ENCODE measurements at places on chromosomes 2 and 18. TPM values are rescaled to one million over a fixed set of nuclear protein-coding genes. Genes with fewer than 3 reads are reported as not detected.

MAL gene
- polyA plus RNA-seq, result not detected

CREG2 gene
- polyA plus RNA-seq, result not detected

DNA sequence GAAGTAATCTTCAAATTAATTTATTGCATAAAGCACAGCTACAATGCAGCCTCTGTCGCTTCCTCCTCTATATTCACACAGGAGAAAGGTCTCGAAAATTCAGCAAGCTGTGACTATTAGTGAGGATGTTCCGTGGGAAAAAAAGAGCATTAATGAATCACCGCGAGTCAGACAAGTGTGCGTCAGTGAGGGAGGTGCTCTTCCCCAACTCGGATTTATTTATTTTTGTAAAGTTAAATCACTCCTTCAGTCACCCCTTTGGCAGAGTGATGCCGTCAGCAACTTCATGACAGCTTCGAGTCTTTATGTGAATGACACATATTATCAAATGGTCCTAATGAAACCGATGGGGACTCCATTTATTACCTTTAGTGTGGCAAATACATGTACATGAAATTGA lies 648.9 kb upstream of the SALL3 start:
- DNase-seq, result no peak

GRCh38 chr2:117949806-117950205 lies 64.1 kb downstream of the CCDC93 start:
- DNase-seq, result no peak

SPP2 gene
- not detected for polyA plus RNA-seq

GRCh38 chr2:75500633-75501032 lies 60.1 kb downstream of the EVA1A start:
- no peak for DNase-seq

SF3B6 gene
- 209 TPM for polyA plus RNA-seq

GRCh38 chr2:214593727-214594126 lies 182.9 kb downstream of the VWC2L start:
- DNase-seq, result peak; percentile 80

NOL4 gene
- not detected for polyA plus RNA-seq

GRCh38 chr18:15198116-15198389 lies 450.1 kb downstream of the ANKRD30B start:
- no peak for DNase-seq

DNA sequence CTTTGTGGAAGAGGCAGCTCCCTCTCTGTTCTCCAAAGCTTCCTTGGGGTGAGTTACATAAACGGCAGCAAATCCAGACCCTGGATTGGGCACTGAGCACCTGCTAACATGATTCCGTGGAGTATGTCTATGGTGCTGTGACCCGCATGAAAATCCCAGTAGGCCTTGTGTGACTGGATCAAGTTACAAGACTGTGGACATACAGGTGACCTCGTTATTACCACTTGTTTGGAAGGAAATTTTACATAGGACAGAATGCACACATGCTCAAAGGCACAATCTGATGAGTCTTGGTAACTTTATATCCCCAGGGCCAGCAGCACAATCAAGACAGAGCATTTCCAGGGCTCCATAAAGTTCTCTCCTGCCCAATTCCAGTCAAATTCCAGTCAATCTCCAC lies 120.2 kb upstream of the OTOS start:
- DNase-seq, result no peak

GRCh38 chr2:37992601-37993000 lies 67.5 kb downstream of the RMDN2 start:
- no peak for DNase-seq

CCT7 gene
- polyA plus RNA-seq, result 303 TPM

DNA sequence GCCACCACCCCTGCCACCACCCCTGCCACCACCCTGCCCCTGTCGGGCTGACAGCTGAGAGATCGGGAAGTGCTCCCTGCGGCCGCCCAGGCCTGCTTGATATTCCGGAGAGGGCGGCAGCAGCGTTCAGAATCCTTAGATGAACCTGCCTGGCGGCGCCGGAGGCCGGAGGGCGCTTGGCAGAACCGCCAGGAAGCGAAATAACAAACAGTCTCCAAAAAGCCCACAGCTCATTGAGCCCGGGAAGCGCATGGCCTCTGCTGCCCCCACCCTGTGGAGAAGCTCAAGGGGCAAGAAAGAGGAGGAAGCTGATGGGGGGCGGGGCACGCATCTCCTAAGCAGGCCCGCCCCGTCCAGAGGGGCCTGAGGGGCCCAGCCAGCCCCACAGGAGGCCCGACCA lies 92.2 kb upstream of the MBOAT2 start:
- no peak for DNase-seq

- DNase-seq, result no peak
Observed at GRCh38 chr2:196076778-196077568, 8.3 kb upstream of the DNAH7 start.

DNA sequence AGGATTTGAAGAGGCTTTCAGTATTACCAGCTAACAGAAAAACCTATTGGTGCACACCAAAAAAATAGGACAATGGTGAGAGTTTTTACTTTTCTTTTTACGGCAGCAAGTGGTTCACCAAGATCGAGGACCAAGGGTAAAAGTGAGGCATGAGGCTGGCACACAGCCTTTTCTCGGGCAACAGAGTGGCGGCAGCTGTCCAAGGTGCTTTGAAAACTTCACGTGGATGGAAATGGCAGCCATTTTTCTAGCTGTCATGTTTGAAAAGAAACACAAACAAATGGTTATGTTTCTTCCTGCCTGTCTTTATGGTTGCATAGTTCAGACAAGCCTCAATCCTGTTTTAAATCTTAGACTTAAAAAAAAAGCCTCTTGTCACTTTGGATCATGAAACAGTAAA lies 812.5 kb upstream of the CHAC2 start:
- DNase-seq, result no peak

EMX1 gene
- polyA plus RNA-seq, result not detected

B3GNT7 gene
- 0.06 TPM for polyA plus RNA-seq

GRCh38 chr18:70450426-70451253 lies 161.8 kb downstream of the SOCS6 start:
- no peak for DNase-seq

- no peak for DNase-seq
Observed at GRCh38 chr18:8833480-8833879, 128.1 kb downstream of the MTCL1 start.

DNA sequence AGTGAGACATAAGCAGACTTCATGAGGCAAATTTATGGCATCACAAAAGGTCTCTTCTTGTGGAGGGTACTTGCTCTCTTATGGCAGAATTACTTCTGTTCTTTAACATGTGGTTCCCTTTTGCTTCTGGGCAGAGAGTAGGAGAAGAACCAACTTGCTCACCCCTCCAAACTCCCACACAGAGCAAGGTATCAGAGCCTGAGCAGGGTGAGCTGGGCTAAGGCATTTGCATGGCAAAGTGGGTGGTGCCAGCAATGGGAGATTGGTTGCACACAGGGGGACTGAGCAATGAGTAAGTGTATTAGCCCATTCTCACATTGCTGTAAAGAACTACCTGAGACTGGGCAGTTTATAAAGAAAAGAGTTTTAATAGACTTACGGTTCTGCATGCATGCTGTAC lies 64.2 kb upstream of the ITGB6 start:
- no peak for DNase-seq

DNA sequence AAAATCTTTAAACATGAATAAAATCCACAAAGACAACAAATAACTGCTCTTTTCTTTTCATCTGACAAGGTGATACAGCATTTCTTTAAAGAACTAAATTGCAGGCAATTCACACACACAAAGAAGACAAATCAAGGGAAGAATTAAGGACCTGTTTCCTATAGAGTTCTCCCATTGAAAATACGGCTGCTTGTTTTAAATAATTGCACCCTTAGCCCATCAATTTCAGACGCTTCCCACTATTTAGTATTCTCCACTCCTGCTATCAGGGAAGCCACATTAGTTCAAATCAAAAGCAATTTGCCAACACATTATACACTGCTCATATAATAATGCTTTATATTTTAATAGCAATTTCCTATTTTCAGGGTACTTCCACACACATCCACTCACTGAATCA lies 11.3 kb downstream of the CMPK2 start:
- DNase-seq, result no peak

HRH4 gene
- polyA plus RNA-seq, result 0.01 TPM

SIX2 gene
- not detected for polyA plus RNA-seq

- no peak for DNase-seq
Observed at GRCh38 chr2:1020206-1020605, 69.6 kb downstream of the SNTG2 start.

CIDEA gene
- not detected for polyA plus RNA-seq

DNA sequence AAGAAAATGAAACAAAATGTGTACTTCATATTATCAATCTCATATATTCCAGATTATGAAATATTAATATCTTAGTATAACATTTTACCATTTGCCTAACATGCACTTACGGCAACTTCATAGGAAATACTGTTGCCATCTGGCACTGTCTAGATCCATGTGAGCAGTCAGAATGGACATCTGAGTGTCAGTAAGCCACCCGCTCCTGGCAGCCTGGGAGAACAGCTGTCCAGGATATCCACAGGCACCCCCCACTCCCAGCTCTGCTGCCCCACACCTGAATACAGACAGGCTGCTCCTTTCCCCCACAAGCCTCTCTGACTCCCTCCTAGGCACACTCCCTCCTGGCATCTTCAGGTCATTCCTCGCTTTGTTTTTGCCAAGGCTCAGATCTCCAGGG lies 127.0 kb downstream of the GAREM1 start:
- no peak for DNase-seq

CCBE1 gene
- polyA plus RNA-seq, result 40.4 TPM

LRP1B gene
- 0.15 TPM for polyA plus RNA-seq

GRCh38 chr2:238207006-238207405 lies 3.5 kb upstream of the ILKAP start:
- no peak for DNase-seq

ATOH8 gene
- polyA plus RNA-seq, result 3.9 TPM

FABP1 gene
- not detected for polyA plus RNA-seq

DNA sequence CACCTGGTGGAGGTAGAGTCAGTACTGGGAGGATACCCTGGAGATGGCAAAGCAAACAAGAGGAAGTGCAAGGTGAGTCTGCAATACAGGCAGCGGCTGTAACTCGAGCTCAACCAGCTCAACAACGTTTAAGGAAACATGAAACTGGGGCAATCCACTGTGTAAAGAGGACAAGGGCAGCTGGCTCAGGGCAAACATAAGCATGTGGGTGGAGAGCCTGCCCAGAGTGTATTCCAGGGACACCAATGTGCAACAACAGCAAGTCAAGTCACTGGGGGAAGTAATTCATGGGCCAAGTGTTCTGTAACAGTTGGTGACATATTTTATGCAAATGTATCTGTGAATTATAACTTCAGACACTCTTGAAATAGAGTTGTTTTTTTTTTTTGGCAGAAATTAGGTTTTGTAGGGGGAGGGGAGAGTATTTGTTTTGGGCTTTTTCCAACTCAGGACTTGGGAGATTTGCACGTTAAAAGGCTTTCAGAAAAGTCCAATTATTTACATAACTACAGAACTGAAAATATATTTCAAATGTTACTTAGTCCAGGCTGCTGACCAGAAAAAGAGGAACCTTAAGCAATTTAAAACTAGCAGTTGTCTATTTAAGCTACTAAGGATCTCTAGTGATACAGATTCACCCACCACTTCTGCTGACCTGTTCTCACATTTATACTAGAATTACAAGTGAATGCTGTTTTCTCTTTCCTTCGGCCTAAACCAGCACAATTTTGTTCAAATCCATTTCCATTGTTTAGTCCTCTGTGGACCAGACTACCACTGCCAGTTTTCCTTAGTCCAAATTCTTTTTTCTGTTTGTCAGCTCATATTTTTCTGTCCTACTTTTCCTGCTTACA lies 18.6 kb downstream of the NRXN1 start:
- no peak for DNase-seq

GRCh38 chr2:102620332-102620731 lies 979 bp downstream of the SLC9A2 start:
- DNase-seq, result no peak

- peak; percentile 42 for DNase-seq
Observed at GRCh38 chr2:79887747-79888374, 375.0 kb downstream of the CTNNA2 start.

GRCh38 chr18:27948986-27949385 lies 227.9 kb downstream of the CDH2 start:
- DNase-seq, result no peak

- DNase-seq, result no peak
Observed at GRCh38 chr2:42361728-42362283, 789 bp upstream of the COX7A2L start.

ANKRD30B gene
- not detected for polyA plus RNA-seq

DNA sequence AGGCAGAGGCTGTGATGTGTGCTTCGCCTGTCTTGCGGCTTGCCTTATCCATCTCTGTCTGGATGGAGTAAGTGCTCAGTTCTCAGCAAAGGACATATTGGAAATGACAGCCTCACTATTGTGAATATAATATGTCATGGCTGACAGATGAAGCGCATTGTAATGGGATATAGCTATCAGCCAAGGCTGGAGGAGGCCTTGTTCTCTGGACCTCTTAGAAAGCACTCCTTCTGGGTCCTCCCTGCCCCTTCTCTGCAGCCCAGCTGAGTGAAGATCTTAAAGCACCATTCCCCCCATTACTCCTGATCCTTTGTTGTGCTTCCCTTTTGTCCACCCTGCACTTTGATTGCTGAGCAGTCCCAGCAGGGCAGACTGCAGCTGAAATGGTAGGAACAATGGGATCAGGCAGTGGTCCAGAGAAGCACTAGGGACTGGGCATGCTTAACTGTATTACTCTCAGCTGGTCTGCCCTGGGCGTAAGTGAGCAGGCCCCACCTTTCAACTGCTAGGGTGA lies 265.3 kb downstream of the SETBP1 start:
- no peak for DNase-seq

GRCh38 chr18:24669502-24669901 lies 209.1 kb downstream of the HRH4 start:
- DNase-seq, result no peak

GRCh38 chr2:231554748-231555545 lies 24.7 kb upstream of the NMUR1 start:
- DNase-seq, result peak; percentile 13

- no peak for DNase-seq
Observed at GRCh38 chr2:105194022-105194675, 47.4 kb upstream of the GPR45 start.

FAM161A gene
- polyA plus RNA-seq, result 1.6 TPM

GRCh38 chr18:54357082-54357659 lies 487 bp downstream of the STARD6 start:
- DNase-seq, result no peak

DNA sequence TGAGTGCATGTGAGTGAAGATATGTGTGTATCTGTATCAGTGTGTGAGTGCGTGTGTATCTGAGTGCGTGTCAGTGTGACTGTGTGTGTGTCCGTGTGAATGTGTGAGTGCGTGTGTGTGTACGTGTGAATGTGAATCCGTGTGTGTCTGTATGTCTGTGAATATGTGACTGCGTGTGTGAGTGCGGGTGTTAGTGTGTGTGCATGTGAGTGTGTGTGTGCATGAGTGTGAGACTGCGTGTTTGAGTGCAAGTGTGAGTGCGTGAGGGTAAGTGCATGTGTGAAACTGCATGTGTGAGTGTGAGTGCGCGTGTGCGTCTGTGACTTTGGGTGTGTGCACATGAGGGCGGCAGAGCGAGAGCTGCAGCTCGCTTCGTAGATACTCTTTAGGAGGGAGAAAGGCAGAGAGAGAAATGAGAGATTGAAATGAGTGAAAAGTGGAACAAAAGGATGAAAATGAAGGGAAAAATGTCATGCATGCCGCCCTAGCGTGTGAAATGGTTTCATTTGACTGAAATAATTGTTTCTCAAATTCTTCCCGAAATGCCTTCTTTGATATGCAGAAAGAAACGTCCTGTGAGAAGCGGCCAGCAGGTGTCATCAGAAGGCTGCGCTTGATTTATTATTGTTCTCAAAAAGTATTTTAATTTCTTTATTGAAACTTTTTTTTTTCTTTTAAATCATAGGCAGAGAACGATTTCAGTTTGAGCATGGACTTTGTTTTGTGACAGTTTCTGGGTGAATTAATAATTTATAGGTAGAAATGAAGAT lies 25.6 kb downstream of the ZNF407 start:
- DNase-seq, result no peak
